ENCODE measurements at places on chromosomes 7 and 10. TPM values are rescaled to one million over a fixed set of nuclear protein-coding genes. Genes with fewer than 3 reads are reported as not detected.

TRDMT1 gene
- 9.1 TPM for total RNA-seq

PHKG1 gene
- 1.5 TPM for total RNA-seq

CDC123 gene
- total RNA-seq, result 107 TPM

AGBL3 gene
- 2.2 TPM for total RNA-seq

CDNF gene
- total RNA-seq, result 1.3 TPM

SEMA3D gene
- total RNA-seq, result not detected

RELN gene
- not detected for total RNA-seq

Data from T-helper 1 cell treated with Interleukin-12 subunit alpha and Interleukin-12 subunit beta and Interleukin-4 antibody, amounts not matched to agents 30 ng/mL and 1 ng/mL, for 36 hours (primary cell).